ENCODE measurements at places on chromosomes 4 and X. TPM values are rescaled to one million over a fixed set of nuclear protein-coding genes. Genes with fewer than 3 reads are reported as not detected.

TMEM128 gene
- total RNA-seq: 10.9 TPM

PCDH19 gene
- 0.43 TPM for total RNA-seq

POF1B gene
- 5.9 TPM for total RNA-seq

EMCN gene
- total RNA-seq: 41.3 TPM

ANKRD17 gene
- 54.6 TPM for total RNA-seq

RNF128 gene
- total RNA-seq: 0.08 TPM

- H3K4me1 ChIP-seq: no peaks in the 10 kb centered on the region
- H3K4me3 ChIP-seq: no peak overlapping the region
- no peak for DNase-seq
- H3K27me3 ChIP-seq: no peaks in the 10 kb centered on the region
Measured at GRCh38 chrX:115952417-115953092, 218.0 kb upstream of the AGTR2 start.

- H3K4me1 ChIP-seq: no peaks in the 10 kb centered on the region
- H3K27ac ChIP-seq: no peak overlapping the region
- H3K27me3 ChIP-seq: no peaks in the 10 kb centered on the region
- no peaks in the 10 kb centered on the region for H3K36me3 ChIP-seq
Measured at GRCh38 chr4:19562456-19562855, 689.2 kb upstream of the SLIT2 start.

GRCh38 chr4:156538210-156538609, 433.4 kb downstream of the PDGFC start:
- no peaks in the 10 kb centered on the region for H3K27me3 ChIP-seq
- no peak overlapping the region for H3K4me3 ChIP-seq
- no peak overlapping the region for H3K27ac ChIP-seq
- H3K36me3 ChIP-seq: no peaks in the 10 kb centered on the region
- DNase-seq: no peak

GRCh38 chr4:1244978-1245471, 3.9 kb downstream of the CTBP1 start:
- peaks cover 66% of the 10 kb centered on the region for H3K4me1 ChIP-seq
- no peak overlapping the region for H3K4me3 ChIP-seq
- DNase-seq: peak; percentile 3

DNA sequence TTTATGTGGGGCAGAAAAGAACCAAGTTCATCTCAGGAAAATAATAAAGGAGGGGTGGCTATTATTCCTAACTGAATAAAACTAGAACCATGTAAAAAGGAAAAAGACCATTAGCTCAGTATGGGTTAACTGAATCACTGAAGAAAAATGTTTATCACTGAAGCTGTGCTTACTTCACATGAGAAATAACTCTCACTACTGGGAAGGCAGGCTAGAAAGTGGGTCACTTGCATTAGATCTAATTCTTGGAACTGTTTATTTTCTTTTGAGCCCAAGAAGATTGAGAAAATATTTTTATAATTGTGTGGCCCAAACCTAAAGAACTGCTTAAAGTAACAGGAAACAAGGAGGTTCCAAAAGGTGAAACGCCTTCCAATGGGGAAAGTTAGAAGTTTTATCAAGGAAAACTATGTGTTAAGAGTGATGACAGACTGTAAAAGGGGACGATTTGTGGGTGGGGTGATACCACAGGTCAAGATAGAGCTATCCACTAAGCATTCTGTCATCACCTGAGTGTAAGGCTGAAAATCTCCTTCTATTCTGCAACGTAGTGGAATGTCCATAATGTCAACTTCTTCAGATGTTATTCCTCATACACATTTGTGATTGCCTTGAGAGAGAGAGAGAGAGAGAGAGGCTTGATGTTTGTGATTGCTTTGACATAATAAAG, 1083.5 kb downstream of the PCDH7 start:
- H3K4me1 ChIP-seq: no peaks in the 10 kb centered on the region
- H3K36me3 ChIP-seq: no peaks in the 10 kb centered on the region
- H3K27me3 ChIP-seq: no peaks in the 10 kb centered on the region

GRCh38 chr4:2335729-2336101, 73.8 kb upstream of the MXD4 start:
- DNase-seq: no peak
- no peaks in the 10 kb centered on the region for H3K27me3 ChIP-seq
- no peaks in the 10 kb centered on the region for H3K36me3 ChIP-seq
- no peak overlapping the region for H3K27ac ChIP-seq

DNA sequence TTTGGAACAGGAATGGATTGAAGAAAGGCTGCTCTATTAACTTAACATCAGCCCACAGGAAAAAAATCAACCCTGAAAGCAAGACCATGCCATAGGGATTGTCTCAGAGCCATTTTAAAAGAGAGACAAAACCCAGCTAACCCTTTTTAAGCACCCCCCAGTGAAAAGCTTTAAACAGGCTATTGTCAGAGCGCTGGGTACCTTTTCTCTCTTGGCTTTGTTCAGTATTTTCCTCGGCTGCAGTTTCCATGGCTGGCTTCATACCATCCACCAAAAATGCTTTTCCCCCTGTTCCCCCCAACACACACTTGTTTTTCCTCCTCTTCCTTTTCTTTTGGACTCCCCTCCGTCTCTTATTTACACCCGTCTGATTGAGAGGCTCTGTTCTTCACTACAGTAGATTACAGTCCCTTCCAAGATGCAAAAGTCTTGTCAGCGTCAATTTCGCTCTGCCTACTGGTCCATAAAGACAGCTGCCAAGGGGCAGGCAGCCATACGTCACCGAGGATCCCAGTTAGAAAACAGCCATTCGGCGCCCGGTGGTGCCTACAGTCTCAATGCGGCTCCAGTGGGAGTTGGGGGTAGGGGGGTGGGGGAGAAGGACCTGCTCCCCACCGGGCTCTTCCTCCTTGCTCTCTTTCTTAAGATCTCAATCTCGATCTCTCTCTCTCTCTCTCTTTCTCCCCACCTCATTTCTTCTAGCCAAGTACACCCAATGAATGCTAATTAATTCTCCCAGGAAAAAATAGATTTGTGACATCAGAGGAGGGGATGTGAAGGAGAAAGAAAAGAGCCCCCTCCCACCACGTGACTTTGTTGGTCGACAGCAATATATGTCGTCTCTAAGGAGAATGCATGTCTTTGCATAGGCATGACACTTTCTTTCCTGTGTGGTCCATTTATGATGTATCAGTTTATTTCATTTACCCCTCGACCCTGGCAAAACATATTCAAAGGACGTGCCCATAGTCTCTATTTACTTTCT, at the start of gene GPM6B:
TSS of gene GPM6B (minus strand) at position 451 of the 985 bp plus-strand sequence. CDS start at position 262, 189 bp downstream.
- no peak for DNase-seq
- no peaks in the 10 kb centered on the region for H3K36me3 ChIP-seq
- no peaks in the 10 kb centered on the region for H3K4me1 ChIP-seq
- H3K27ac ChIP-seq: no peak within 1 kb of the TSS

- no peaks in the 10 kb centered on the region for H3K36me3 ChIP-seq
- no peak overlapping the region for H3K4me3 ChIP-seq
- no peak overlapping the region for H3K27ac ChIP-seq
- peaks cover 11% of the 10 kb centered on the region for H3K4me1 ChIP-seq
- H3K27me3 ChIP-seq: no peaks in the 10 kb centered on the region
Measured at GRCh38 chrX:78378476-78379115, 51.2 kb upstream of the CYSLTR1 start.

DNA sequence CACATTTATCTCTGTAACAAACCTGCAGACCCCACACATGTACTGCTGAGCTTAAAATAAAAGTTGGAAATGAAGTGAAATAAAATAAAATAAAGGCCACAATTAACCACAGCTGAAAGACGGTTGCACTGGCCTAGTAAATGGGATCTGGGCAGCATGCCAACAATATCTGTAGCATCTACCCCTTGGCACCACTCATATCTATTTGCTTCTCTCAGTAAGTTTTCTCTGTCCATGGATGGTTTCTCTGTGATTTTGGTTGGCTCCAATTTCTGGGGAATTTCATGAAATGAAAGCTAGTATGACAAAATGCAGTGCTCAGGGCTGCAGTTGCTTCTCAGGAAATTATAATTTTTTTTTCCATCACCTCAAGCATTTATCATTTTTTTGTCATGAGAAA, 172.0 kb upstream of the IL15 start:
- no peaks in the 10 kb centered on the region for H3K4me1 ChIP-seq
- H3K27ac ChIP-seq: no peak overlapping the region
- DNase-seq: no peak
- no peak overlapping the region for H3K4me3 ChIP-seq
- H3K36me3 ChIP-seq: no peaks in the 10 kb centered on the region
- H3K27me3 ChIP-seq: no peaks in the 10 kb centered on the region

- H3K4me1 ChIP-seq: no peaks in the 10 kb centered on the region
- no peaks in the 10 kb centered on the region for H3K27me3 ChIP-seq
- peak; percentile 22 for DNase-seq
- H3K4me3 ChIP-seq: no peak overlapping the region
Measured at GRCh38 chrX:107484002-107484726, 34.7 kb downstream of the FRMPD3 start.

DNA sequence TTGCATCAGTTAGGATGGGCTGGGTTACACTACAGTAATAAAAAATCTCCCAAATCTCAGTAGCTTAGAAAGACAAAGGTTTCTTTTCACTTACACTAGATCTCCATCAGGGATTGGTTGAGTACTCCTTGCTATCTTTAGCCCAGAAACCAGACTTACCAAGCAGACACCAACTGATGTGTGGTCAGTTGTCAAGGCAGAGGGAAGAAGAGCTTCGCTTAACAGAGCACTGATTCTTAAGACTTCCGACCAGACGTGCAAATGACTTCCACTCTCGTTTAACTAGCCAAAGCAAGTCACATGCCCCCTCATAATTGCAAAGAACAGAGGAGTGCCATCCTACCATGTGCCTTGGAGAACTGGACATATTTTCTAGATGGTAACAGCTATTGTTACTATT, 5.7 kb upstream of the ZNF518B start:
- no peak overlapping the region for H3K4me3 ChIP-seq
- H3K27me3 ChIP-seq: peaks cover 6% of the 10 kb centered on the region
- H3K4me1 ChIP-seq: peaks cover 18% of the 10 kb centered on the region
- no peak for DNase-seq
- no peak overlapping the region for H3K27ac ChIP-seq
- H3K36me3 ChIP-seq: no peaks in the 10 kb centered on the region

- H3K4me1 ChIP-seq: no peaks in the 10 kb centered on the region
- DNase-seq: no peak
- H3K36me3 ChIP-seq: no peaks in the 10 kb centered on the region
- H3K27me3 ChIP-seq: no peaks in the 10 kb centered on the region
- no peak overlapping the region for H3K27ac ChIP-seq
Measured at GRCh38 chr4:164087733-164088132, 593.2 kb downstream of the TMA16 start.

DNA sequence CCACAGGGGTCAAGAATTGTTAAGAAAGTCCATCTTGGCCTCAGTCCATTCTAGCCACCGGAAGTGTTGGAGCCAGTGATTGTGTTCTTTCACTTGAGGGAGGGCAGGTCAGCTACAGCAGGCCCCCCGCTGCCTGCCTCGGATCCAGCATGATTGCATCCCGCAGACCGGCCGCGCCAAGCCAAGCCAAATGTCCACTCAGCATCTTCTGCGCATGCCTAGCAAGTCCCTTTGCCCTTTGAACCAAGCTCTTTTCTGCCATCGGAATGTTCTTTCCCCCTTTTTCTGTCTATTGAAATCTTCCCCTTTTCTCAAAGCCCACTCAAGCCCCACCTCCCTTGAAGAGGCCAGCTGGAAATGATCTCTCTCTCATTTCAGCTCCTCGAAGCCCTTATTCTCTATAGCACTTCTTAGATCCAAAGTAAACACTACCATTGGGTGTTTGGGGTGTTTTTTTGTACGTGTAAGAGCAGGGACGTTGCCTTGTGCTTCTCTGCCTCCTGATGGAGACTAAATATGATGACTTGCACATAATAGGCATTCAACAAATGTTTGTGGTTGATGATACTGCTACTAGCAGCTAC, 147.8 kb upstream of the BCOR start:
- no peak overlapping the region for H3K4me3 ChIP-seq
- H3K36me3 ChIP-seq: no peaks in the 10 kb centered on the region

DNA sequence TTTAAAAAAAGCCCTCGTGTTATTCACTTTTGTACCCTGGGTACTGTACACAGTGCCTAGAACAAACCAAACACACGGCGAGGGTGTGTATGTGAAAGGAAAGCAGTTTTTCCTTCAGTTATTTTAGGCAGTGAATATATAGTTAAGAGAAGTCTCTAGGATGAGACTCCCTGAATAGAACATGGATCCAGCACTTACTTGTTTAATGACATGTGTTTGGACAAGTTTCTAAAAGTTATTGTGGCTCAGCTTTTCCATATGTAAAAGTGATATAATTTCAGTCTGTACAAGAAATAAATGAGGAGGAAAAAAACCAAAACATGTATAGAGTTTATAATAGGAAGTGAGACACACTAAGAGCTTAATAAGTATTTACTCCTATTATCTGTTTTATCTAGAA, 273.2 kb downstream of the ADGRL3 start:
- H3K27ac ChIP-seq: no peak overlapping the region
- H3K4me1 ChIP-seq: no peaks in the 10 kb centered on the region
- DNase-seq: no peak
- H3K4me3 ChIP-seq: no peak overlapping the region

- H3K4me1 ChIP-seq: no peaks in the 10 kb centered on the region
- no peaks in the 10 kb centered on the region for H3K27me3 ChIP-seq
- no peak for DNase-seq
- no peak overlapping the region for H3K27ac ChIP-seq
- no peak overlapping the region for H3K4me3 ChIP-seq
Measured at GRCh38 chrX:72584163-72584562, 11.5 kb upstream of the HDAC8 start.

- no peaks in the 10 kb centered on the region for H3K27me3 ChIP-seq
- H3K27ac ChIP-seq: no peak overlapping the region
- no peaks in the 10 kb centered on the region for H3K36me3 ChIP-seq
- H3K4me3 ChIP-seq: no peak overlapping the region
Measured at GRCh38 chr4:144667500-144667899, 21.5 kb downstream of the HHIP start.

DNA sequence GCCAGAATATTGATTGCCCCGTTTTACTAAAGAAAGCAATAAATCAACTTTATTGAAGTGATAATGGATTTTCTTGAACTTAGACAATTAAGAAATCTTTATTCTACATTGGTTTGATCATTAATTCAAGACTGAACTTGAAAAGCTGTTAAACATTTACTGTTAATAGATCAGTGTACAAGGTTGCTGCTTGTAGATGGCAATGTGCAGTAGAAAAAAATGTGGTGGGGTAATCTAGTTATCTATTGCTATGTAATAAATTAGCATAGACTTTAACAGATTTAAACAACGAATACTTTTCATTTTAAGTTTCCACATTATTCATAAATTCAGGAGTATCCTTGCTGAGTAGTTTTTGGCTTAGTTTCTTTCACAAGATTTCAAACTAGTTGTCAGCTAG, 612.5 kb downstream of the ACTRT1 start:
- H3K4me3 ChIP-seq: no peak overlapping the region
- no peak for DNase-seq
- H3K4me1 ChIP-seq: no peaks in the 10 kb centered on the region
- no peaks in the 10 kb centered on the region for H3K27me3 ChIP-seq
- H3K27ac ChIP-seq: no peak overlapping the region

GRCh38 chrX:150268839-150269355, 94.2 kb upstream of the MAMLD1 start:
- no peaks in the 10 kb centered on the region for H3K27me3 ChIP-seq
- H3K4me1 ChIP-seq: no peaks in the 10 kb centered on the region
- H3K4me3 ChIP-seq: no peak overlapping the region
- DNase-seq: no peak

GRCh38 chr4:32189130-32189529, 1469.0 kb downstream of the PCDH7 start:
- H3K27ac ChIP-seq: no peak overlapping the region
- H3K36me3 ChIP-seq: no peaks in the 10 kb centered on the region
- H3K4me1 ChIP-seq: no peaks in the 10 kb centered on the region

Data from heart right ventricle (tissue), 16 donors.